Activated CD8-positive, alpha-beta T cell treated with anti-CD3 and anti-CD28 coated beads for 36 hours (primary cell): ENCODE measurements at places on chromosomes 7 and 10. TPM values are rescaled to one million over a fixed set of nuclear protein-coding genes. Genes with fewer than 3 reads are reported as not detected.

DNA sequence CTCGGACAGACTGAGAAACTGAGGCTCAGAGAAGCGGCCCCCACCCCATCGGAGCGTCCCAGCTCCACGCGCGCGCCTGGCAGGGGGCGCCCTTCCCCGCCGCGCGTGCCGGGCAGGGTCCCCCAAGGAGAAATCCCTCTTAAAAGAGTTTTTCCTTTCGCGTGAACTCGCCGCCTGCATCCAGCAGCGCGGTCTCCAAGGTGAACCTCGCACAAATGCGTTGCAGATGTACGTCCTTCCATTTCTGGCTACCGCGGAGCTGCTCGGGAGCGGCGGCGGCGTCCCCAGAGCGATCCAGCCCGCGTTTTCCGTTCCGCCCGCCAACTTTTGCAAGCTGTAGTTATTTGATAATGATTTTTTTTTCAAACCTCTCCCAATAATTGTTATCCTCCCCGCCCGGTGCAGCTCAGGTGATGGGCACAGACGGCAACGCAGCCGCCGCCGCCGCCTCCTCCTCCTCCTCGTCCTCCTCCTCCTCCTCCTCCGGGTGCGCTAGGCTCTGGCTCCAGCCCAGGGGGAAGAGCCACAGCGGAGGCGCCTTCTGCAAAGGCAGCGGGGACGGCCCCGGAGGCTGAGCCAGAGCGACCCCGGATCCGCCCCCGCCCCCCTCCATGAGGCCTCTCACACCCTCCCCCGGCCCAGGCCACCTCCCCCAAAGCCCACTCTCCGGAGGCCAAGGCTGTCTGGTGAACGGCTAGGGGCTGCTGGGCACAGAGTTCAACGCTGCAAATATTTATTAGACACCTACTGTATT lies 74.0 kb upstream of the CUX1 start:
- peak; percentile 76 for DNase-seq
- no peaks in the 10 kb centered on the region for H3K27me3 ChIP-seq
- H3K4me3 ChIP-seq, result peak overlapping the region; percentile 62
- H3K36me3 ChIP-seq, result no peaks in the 10 kb centered on the region

DNA sequence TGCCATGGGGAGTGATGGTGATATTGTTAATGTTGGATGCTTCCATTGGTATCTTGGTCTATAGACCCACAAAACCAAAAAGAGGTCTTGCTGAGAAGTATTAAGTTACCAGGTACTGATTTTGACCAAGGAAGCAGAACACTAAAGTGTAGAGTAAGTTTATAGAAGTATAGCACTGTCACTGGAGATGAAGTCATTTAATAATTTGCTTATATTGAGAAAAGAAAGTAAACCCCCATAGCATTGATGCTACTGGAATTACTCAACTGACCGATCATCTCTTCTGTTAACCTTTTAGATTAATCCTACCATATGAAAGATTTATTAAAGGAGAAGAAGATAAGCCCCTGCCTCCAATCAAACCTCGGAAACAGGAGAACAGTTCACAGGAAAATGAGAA lies 183.2 kb downstream of the RTKN2 start:
- peak overlapping the region; percentile 92 for H3K27ac ChIP-seq
- H3K27me3 ChIP-seq, result no peaks in the 10 kb centered on the region
- no peak overlapping the region for H3K4me3 ChIP-seq
- DNase-seq, result no peak
- peaks cover 61% of the 10 kb centered on the region for H3K4me1 ChIP-seq

DNA sequence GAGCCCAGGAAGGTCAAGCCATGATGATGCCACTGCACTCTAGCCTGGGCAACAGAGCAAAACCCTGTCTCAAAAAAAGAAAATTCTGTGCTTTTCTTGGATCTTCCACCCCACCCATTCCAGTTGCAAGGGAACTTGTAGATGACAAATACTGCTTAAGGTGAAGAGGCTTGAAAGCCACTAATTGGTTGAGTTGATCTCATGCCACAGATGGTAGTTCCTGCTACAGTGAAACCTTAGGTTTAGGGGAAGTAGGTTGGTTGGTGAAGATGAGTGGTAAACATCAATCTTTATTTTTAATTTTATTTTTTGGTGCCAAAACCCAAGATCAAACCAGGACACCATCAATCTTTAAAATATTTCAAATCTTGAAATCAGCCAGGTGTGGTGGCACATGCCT lies 2.9 kb upstream of the GDI2 start:
- DNase-seq, result no peak
- peak overlapping the region; percentile 50 for H3K27ac ChIP-seq
- H3K27me3 ChIP-seq, result no peaks in the 10 kb centered on the region

IGF2BP3 gene
- total RNA-seq, result 1.1 TPM

CLCN1 gene
- not detected for total RNA-seq

CLRN3 gene
- total RNA-seq, result not detected
